Activated naive CD4-positive, alpha-beta T cell treated with anti-CD3 and anti-CD28 coated beads, Interleukin-2, amount 10 ng/mL, durations not matched to agents 5 hours and 36 hours (primary cell): ENCODE measurements at places on chromosomes 2 and 18. TPM values are rescaled to one million over a fixed set of nuclear protein-coding genes. Genes with fewer than 3 reads are reported as not detected.

The SOS1 gene
- total RNA-seq: 203 TPM

The ARHGAP28 gene
- total RNA-seq: not detected

The TXNDC2 gene
- not detected for total RNA-seq

The ANKAR gene
- total RNA-seq: 5.9 TPM

The GDF7 gene
- not detected for total RNA-seq

The CHST9 gene
- total RNA-seq: not detected

The B3GNT7 gene
- total RNA-seq: not detected

The SLC5A7 gene
- not detected for total RNA-seq

The GTF2A1L gene
- not detected for total RNA-seq

The UGT1A3 gene
- total RNA-seq: not detected

The MYL1 gene
- not detected for total RNA-seq

The UBE2F gene
- 93.4 TPM for total RNA-seq

The CYB5A gene
- total RNA-seq: 25.9 TPM

The GRHL1 gene
- total RNA-seq: 0.48 TPM

The KCNJ3 gene
- not detected for total RNA-seq

The RAMP1 gene
- 15.9 TPM for total RNA-seq

The LIMS4 gene
- total RNA-seq: 1.6 TPM

The PRSS56 gene
- not detected for total RNA-seq

The TRABD2A gene
- 101 TPM for total RNA-seq

The ME2 gene
- 73.5 TPM for total RNA-seq

The PTPRN gene
- total RNA-seq: not detected

The DAW1 gene
- not detected for total RNA-seq

The CRYBA2 gene
- not detected for total RNA-seq

The KCNG3 gene
- 0.13 TPM for total RNA-seq

The TNS1 gene
- 8.0 TPM for total RNA-seq

The TNFAIP6 gene
- not detected for total RNA-seq

The NTSR2 gene
- total RNA-seq: not detected

The LBX2 gene
- 0.35 TPM for total RNA-seq
